ENCODE measurements at places on chromosomes 7 and 10.

DNA sequence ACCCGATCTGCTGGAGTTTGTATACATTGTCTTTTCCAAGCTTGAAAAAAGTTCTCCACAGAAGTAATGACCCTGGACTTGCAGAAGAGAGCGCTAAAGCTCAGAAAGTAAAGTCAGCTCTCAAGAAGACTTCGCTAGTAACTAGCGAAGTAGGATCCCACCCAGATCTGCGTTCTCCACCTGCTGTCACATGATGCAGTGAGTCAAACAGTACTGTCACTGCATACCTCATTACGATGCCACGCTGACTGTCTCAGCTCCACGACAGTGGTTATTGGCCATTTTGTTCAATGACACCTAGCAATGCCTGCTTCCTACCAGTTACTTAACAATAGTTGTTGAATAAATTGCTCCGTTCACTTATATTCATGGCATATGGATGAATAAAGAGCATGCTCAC, 29.7 kb upstream of the SEC61G start:
- DNase-seq, result no peak

- no peak for DNase-seq
Observed at GRCh38 chr10:24180891-24181290, 28.0 kb upstream of the KIAA1217 start.

- DNase-seq, result no peak
Observed at GRCh38 chr10:48842231-48842630, 97.4 kb downstream of the LRRC18 start.

GRCh38 chr10:110791541-110792073, 80.1 kb upstream of the PDCD4 start:
- DNase-seq, result no peak

DNA sequence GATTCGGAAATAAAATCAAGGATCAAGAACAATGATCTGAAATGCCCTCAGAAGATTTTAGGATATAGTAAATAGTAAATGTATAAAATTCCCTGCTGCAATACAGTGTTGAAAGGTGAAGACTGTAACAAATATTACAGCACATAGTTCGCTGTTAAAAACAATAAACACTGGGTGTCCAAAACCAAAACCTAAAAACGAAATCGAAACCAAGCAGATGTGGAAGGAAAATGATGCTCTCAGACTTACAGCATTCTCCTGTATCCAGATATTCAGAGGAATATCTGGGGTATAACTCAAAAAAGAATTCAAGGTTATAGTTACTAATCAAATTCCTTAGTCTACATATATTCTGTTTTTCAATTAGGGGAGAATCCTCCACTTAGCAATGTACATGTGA, 708.1 kb upstream of the PCDH15 start:
- no peak for DNase-seq

GRCh38 chr10:114394531-114394930, 9.8 kb downstream of the AFAP1L2 start:
- no peak for DNase-seq

DNA sequence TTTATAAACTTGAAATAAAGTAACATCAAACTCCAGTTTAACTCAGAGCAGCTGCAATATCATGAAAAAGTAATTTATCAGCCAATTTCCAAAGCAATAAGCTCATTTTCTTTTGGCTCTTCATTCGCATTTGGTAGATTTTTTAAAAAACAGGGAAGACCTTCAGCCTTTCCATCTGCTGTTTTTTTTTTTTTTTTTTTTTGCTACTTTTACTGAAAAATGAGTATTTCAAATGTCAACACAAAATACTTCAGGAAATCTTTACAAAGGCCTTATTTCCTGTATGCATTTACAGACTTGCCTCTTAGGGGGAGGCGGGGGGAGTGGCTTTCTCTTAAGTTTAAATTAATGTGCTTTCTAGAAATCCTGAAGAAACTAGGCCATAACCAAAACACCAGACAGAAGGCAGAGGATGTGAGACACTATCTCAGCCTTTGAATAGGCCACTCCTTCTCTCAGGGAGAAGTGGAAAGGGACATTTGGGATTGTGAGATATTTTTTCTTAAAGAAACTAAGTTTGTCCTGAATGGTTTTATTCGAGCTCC, 91.8 kb downstream of the COL28A1 start:
- DNase-seq, result no peak

DNA sequence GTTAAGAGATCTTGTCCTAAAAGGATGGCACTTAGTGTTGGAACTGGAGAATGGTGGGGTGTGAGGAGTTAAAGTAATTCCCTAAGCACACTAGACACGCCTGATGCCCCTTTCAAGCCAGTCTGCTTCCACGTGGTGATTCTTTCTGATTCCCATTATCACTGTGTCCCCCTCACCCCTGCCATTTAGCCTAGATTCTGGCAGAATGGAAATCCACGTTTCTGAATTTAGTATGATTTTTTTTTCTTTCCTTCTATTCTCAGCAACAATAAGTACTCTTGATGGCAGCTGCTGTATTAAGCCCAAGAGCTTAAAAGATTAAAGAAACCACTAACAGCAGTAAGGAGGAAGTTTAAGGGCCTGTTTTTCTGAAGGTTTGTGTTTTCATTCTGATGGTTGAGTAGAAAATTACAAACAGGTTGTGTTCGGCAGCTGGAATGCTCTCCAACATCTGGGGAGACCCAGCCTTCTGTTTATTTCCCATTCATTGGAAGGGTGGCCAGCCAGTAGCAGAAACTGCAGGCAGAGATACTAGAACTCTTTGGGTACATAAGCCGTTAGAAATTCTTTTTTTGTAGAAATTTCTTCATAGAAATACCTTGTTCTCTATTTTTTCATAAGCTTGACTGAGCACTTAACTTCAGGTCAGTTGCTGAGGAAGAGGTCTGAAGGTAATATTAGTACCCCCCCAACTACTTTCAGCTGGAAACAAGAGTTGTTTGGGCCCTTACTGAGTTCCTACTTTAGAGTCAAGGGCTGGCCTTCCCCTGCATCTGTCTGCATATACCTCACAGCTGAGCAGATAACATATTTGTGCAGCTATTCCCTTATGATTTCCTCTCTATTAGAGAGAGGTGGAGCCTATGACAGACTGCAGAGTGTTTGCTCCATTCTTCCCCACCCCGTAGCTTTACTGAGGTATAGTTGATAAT, 355.1 kb downstream of the AUTS2 start:
- DNase-seq, result no peak

DNA sequence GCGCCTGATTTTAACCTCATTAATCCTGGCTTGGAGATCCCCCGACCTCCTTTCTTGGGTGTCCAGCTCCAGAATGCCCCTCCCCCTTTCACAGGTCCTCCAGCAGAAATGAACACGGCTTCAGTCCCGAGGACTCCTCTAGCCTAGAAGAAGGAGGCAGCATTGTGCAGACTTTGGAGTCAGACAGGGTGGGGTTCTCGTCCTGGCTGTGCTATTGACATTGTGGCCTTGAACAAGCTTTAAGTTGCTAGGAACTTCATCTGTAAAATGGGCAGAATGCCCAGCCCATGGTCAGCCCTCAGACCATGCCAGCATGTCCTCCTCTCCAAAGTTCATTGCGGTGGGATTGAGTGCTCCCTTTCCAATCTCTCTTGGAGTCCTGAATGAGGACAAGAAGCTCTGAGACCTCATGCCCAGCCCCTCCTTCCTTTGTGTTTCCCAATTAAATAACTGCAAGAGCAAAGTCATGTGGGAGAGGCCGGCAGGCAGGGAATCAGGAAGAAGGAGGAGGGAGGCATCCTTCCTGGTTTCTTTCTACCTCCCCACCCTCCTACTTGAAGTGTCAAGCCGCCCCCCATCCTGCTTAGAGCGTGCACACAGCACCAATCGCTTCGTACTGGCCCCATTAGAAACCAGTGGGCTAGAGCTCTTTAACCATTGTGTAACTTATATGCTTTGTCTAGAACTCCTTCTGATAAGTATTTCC, 86.4 kb downstream of the RBM20 start:
- DNase-seq, result no peak

- no peak for DNase-seq
Observed at GRCh38 chr10:125479059-125479458, 203.9 kb downstream of the TEX36 start.

DNA sequence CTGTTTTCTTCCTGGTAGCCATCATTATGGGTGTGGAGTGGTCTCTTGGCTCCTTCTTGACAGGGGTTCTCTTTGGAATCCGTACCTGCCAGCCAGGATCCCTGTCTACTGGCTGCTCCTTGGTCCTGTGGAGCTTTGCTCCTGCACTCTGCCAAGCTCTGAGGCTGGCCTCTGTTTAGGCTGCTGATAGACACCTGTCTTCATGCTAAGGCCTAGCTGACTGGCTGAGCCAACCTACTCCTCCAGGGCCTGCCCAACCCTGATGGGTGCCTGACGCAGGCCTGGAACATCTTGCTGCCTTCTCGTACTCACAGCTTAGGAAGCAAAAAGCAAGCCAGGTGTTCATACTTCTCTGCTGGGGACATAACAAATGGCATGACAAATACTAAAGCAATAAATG, 333.6 kb upstream of the ZNF32 start:
- DNase-seq, result no peak

- DNase-seq, result no peak
Observed at GRCh38 chr7:74324531-74325209, 35.5 kb downstream of the CLIP2 start.

GRCh38 chr7:131836733-131837132, 280.3 kb upstream of the PODXL start:
- DNase-seq, result no peak

DNA sequence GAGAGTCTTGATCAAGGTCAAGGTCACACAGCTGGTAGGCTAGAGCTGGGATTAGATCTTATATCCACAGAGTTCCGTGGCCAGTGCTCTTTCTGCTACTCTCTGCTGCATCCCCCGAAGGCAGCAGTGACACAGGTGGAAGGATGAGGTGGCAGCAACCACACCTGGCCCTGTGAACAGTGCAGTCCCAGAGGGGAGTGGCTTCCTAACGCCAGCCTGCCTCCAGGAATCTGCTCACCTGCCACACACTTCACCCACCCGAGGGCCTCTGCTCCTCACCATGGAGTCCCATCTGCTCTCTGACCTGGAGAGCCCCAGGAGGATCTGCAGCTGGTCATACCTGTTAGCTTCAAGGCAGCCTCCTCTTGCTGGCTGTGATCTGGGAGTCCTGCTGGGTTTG, 484.2 kb downstream of the PLXNA4 start:
- DNase-seq, result no peak

DNA sequence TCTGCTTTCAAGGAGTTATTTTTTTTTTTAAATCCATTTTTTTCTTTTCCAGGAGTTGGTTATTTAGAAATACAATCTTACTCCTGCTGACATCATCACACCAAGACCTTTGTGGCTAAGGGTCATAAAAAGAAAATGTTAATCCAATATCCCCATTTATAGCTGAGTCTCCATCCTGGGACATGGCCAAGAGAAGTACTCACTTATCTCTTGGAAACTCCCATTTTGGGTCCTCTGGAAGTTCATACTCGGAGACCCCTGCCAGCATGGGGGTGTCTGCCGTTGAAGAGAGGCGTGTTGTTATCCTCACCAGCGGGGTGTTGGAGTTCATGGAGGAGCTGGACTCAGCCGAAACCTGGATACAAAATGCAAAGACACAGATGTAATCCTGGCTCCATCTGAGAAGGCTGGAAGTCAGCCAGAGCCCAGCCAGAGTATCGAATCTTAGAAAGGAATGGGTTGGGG, 94.6 kb downstream of the FGFR2 start:
- no peak for DNase-seq

DNA sequence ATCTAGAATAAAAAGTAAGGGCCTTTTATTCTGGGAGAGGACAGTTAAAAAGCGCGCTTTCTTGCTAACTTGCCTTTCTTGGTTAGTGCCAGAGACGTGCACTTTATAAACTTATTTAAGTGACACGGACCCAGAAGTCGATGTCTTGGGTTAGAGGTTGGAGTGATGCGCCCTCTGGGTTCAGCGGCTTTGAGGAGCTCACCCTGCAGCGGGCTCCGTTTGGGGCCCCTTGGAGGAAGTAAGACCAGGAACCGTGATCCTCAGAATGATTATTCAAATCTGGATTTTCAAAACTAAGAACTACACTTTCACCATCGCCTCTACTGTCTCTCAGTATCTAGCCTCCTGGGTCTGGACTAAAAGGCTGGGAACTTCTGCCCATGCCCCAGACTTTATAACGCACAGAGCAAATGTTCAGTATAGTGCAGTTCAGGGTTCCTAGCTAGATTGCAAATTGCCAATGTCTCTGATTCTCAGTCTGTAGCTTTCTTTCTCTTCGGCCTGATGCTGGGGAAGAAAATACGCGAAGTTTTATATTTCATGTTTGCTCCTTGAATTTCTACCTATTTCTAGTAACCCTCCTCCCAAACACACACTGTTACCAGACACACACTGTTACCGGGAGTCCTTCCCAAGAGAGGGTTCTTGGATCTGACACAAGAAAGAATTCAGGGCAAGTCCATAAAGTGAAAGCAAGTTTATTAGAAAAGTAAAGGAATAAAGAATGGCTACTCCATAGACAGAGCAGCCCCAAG, 18.6 kb upstream of the SMO start:
- DNase-seq, result no peak

GRCh38 chr7:105585850-105586500, 4.7 kb upstream of the EFCAB10 start:
- no peak for DNase-seq

DNA sequence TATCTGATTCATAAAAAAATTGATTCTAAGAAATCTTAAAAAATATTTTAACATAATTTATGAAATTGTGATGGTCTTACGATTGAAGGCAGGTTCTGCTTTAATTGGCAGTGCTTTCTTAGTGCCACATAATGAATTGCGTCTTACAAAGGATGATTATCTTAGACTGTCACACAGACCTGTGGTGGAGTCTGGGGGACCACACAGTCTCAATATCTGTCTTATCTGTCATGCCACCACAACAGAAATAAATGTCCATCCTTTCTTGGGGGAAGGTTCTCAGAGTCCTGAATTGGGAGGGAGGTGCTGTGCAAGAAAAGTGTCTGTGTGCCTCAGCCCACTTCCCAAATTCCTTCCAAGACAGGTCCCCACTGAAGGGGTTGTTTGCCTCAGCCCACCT, 34.0 kb downstream of the ZDHHC6 start:
- DNase-seq, result no peak

DNA sequence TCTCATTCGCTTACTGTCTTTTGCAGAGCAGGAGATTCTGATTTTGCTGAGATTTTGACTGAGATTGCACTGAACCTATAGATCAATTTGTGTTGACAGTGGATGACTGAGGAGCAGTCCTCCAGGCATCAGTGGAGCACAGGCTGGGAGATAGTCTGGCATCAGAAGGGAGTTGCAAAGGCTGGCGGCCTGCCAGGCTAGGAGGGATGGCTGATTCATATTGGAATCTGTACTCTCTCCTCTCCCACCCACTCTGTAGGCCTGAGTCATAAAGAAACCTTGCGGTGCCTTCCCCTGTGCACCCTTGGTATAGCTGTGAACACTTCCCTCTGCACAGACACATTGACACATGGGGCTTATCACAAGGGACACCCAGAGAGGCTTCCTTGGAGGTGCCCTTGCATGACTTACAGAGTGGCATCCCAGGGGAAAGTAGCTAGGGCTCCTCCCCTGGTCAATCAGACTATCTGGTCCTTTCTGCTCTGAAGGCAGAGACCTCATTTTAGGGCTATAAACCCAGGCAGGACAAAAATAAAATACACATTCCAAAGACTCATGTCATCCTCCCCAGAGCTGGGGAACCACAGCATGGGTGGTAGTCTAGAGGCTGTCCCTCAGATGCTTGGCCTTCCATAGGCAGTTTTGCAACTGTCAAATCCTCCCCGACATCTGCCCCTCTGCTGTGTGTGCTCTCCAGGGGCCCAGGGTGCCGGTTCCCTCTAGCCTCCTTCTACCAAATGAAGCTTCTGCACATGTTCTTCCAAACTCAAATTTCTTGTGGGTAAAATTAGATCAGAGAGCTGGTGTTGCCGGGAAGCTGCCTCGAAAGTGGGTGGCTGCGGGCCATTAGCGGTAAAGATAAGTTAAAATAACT, 37.4 kb upstream of the EEPD1 start:
- no peak for DNase-seq
